ENCODE measurements at places on chromosomes 5 and 9.

- DNase-seq: no peak
These were observed 17.4 kb downstream of the CCDC187 start for GRCh38 chr9:136286359-136286986.

GRCh38 chr9:133050781-133051180 is 11.0 kb upstream of the CEL start:
- DNase-seq: no peak

DNA sequence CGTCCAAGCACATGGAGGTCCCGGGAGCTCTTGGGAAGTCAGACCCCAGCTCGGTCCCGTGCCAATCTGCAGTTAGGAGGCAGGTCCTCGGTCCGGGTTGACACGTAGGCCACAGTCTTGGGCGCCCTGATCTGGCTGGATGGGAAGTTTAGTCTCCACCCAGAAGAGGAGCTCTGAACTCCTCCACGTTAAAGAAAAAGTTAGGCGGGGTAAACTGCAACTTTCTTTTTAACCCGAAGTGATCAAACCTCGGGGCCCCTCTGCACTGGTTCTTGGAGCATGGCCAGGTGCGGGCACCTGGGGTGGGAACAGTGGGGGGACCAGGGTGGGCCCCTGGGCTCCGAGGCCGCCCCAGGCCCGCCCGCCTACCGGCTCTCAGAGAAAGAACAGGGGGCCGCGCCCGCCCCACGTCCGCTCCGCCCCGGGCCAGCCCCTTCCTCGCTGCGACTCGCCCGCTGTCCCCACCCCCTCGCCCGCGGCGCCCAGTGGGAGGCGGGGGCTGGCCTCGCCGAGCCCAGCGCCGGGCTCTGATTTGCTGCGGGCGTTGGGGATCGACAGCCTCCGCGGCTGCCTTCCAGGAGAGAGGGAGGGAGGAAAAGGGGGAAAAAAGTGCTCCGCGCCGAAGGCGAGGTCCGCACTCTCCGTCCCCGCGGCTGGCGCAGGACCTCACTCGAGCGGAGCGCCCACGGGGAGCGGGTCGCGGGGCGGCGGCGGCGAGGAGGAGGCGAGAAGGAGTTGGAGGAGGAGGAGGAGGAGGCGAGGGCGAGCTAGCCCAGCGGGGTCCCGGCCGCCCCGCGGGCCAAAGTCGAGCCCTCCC is at the start of gene COL5A1:
Gene COL5A1, plus strand, starts transcription at position 631 of the 817 bp plus-strand sequence. CDS start 385 bp downstream, outside the sequence.
- DNase-seq: peak; percentile 13

GRCh38 chr9:127237801-127238200 is 26.8 kb upstream of the GARNL3 start:
- DNase-seq: no peak

- DNase-seq: peak; percentile 86
These were observed 1.8 kb upstream of the TRIM41 start for GRCh38 chr5:181221105-181221791.

GRCh38 chr5:100448111-100448528 is 87.1 kb upstream of the FAM174A start:
- DNase-seq: no peak

- DNase-seq: no peak
These were observed 56.1 kb upstream of the TAS2R1 start for GRCh38 chr5:9686216-9686615.

DNA sequence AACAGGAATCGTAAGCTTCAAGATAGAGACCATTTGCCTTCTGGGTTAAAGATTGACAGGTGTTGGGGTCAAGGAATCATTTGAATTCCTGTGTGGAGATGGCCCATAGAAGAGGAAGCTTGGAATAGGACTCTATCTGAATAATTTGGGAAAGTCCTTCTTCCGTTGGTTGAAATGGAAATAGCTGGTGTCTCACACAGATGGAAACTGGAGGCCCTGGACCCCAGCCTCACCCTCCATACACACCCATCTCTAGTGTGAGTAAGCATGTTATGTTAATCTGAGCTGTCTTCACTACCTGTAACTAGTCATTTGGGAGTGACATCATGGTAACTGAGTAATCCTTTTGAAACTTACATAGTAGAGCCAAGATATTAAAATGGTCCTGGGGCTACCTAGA is 184.4 kb downstream of the CD180 start:
- DNase-seq: no peak

- DNase-seq: no peak
These were observed 97.1 kb downstream of the DTWD2 start for GRCh38 chr5:118891252-118891651.

DNA sequence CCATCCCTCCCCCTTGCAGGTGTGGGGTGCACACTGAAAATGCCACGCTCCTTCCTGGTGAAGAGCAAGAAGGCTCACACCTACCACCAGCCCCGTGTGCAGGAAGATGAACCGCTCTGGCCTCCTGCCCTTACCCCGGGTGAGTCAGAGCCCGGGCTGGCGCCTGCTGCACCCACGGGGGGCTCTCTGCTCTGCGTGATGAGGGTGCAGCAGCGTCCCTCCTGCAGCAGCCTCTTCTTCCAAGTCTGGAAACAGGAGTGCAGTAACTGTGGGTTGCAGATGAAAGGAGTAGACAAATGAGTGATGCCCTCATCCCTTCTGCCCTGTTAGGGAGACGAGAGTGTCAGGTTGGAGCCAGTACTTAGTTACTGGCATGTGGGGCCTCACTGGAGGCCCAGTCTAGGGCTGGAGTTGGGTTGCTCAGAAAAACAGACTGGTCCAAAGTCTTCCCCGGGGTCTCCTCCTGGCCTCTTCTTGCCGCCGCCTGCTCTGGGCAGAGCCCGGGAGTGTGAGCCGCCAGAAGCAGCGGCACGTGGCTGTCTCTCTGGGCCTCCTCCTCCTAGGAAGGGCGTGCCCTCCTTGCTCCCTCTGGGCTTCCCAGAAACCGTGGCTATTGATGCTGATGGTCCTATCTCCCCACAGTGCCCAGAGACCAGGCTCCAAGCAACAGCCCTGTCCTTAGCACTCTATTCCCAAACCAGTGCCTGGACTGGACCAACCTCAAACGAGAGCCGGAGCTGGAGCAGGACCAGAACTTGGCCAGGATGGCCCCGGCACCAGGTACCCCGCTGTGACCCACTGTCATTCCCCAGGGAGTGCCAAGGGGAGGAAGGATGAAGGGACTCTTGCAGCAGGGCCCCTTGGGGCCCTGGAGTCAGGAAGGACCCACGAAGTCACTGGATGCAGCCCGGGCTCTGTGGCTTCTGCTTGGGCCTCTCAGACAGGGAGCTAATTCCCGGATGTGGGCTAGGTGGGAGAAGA is 8.4 kb downstream of the GFI1B start:
- DNase-seq: no peak

DNA sequence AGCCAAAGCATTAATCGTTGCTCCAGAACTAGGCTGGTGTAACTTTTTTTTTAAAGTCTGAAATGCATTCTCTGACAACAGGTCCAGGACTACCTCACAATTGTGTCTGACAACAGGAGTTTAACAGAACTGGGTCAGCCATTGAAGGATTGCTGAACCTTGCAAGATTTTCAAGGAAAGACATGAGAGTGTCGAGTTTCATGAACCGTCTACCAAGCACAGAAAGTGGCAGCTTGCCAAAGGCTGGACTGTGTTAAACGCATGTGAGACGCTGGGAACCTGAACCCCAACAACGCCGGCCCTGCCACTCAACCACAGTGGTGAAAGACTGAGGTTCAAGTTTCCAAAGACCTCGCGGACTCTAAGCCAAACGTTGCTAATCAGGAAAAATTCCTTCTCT is 79.1 kb downstream of the LHFPL2 start:
- DNase-seq: no peak

- no peak for DNase-seq
These were observed 5.1 kb downstream of the PKN3 start for GRCh38 chr9:128707446-128707845.

DNA sequence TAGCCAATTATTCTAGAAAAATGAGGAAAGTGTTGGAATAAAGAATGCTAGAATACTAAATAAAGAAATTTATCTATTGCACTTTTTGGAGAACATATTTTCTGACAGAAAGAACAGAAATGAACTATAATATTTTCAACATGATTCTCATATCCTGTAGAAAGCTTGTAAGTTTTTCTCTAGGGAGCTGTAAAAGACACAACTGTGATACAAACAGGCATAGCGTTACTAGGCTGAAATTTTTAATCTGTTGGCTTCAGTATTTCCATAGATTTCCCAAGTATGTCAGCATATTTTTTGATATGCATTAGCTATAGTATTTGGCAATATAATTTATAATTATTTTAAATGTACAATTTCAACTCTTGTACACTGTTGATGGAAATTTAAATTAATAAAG is 31.3 kb downstream of the ANXA1 start:
- no peak for DNase-seq

GRCh38 chr5:142474431-142475094 is 149.7 kb upstream of the SPRY4 start:
- DNase-seq: no peak

DNA sequence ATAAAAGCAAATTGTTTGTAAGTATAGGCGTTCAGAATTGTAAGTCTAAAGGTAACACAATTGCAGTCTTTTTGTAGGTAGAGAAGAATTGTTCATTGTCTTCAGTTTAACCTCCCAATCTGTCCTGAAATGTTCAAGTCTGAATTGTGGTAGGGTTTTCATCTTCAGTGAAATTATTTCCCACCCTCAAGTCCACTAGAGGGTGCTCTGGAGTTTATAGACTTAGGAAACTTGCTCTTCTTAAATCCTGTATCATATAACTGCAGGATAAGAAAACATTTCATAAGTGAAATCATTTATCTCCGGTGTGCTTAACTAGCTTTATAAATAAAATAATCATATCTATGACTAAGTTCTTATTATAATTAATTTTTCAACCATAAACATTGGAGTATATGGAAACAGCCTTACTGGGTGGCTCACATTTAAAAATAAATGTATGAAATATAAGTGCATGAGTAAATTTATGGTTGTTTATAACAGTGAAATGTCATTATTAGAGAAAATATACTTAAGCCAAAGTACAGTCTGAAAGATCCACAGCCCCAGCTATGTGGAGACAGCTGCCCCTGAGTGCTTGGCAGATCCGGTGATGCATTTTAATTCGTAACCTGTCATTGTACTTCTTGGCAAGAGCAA is 182.4 kb upstream of the OTULINL start:
- DNase-seq: no peak

- DNase-seq: no peak
These were observed 167.9 kb upstream of the GLRA1 start for GRCh38 chr5:152092580-152092979.

DNA sequence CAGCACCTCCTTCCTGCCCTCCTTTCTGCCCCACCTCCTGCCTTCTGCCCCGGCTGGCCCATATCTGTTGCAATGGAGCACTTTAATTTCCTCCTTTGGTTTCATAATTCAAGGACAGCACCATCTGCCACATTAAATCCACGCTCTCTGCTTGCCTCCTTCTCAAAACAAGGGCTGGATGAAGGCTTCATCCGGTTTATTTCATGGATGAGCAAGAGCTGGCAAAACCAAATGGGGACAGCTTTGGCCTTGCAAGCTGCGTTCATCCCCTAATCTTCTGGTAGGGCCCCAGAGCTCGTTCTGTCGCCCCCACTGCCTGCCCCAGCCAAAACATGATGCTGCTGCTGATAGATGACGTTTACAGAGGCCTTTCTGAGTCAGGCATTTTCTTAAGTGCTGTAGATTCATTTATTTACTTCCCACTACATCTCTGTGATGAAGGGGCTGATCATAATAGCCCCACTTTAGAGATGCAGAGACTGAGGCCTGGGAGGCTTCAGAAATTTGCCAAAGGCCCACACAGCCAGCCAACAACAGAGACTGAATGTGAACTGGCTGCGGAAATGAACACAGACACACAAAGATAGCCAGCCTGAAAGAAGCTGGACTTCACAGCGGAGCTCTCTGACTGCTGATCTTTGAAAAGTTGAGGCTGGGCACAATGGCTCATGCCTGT is 115.6 kb upstream of the CPEB4 start:
- no peak for DNase-seq

DNA sequence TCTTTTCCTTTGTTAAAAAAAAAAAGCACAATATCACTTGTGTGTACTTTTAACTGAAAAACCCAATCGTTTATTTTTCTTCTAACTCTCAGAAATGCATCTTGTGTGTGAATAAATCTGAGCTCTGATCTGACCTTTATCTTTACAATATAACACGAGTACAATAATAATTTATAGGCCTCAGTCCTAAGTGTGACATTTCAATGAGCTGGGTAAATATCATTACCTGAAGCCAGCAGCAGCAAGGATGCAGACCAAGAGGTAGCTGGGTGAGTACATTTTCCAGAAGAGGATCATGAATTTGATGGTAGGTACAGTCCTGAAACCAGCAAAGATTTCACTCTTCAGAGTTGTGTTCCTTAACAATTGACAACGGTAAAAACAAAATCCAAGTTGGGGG is 264.0 kb upstream of the KIF2A start:
- DNase-seq: no peak

DNA sequence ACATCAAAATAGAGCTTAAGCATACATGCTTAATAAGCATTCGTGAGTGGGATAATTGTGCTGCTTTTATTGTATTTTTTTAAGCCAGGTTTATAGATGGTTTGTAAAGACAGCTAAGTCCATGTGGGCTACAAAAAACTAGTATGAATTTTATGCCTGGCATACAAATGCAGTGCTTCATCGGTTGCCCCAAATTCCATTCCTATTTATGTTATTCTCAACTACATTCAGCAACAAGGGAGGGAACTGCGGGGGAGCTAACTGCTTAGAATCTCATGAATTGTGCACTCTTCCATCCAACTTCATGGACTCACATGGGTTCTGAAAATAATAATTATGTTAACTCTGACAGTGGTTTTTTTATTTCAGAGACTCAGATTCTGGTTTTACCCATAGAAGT is 199.2 kb downstream of the FAM170A start:
- no peak for DNase-seq

- no peak for DNase-seq
These were observed 207.0 kb upstream of the PANK3 start for GRCh38 chr5:168786147-168786546.

GRCh38 chr9:137310189-137311052 is 8.3 kb upstream of the NRARP start:
- no peak for DNase-seq

- DNase-seq: no peak
These were observed 58.6 kb downstream of the PCDHGC5 start for GRCh38 chr5:141547488-141547887.

DNA sequence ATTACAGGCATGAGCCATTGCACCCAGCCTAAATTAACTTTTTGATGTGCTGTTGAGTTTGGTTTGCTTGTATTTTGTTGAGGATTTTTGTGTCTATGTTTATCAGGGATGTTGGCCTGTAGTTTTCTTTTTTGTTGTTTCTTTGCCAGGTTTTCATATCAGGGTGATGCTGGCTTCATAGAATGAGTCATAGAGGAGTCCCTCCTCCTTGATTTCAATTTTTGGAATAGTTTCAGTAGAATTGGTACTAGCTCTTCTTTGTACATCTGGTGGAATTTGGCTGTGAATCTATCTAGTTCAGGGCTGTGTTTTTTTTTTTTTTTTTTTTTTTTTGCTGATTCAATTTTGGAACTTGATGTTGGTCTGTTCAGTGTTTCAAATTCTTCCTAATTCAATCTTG is 1164.3 kb upstream of the DMAC1 start:
- no peak for DNase-seq
